ENCODE measurements at places on chromosomes 12 and 14.

GRCh38 chr12:132366341-132366861, 37.0 kb upstream of the GALNT9 start:
- DNase-seq = no peak

DNA sequence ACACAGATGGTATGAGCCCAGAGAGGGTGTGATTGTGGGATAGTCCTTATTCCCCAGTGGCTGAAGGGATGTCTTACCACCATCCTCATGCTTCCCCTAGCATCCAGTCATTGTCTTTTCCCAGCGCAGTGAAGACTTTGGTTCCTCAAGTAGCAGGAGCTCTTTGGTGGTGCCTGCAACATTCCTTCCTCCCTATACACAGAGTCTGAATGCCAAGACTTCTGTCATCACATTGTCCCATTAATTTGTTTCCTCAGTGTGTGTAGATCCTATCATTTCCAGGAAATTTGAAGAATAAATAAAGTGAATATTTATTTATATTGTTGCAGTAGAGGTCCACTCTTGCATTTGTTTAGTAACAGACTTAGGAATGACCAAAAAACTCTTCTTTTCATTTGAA, 147.2 kb downstream of the DACT1 start:
- no peak for DNase-seq

GRCh38 chr12:82870771-82871377, 184.2 kb downstream of the TMTC2 start:
- DNase-seq = no peak

- DNase-seq = no peak
Measured at GRCh38 chr12:30515351-30515750, 180.3 kb downstream of the IPO8 start.

- DNase-seq = no peak
Measured at GRCh38 chr12:9118158-9118557, 2.4 kb upstream of the A2M start.

GRCh38 chr12:27751386-27752047, 28.5 kb upstream of the KLHL42 start:
- no peak for DNase-seq

- no peak for DNase-seq
Measured at GRCh38 chr14:65915125-65915524, 502.6 kb downstream of the FUT8 start.

GRCh38 chr12:103841690-103842584, 903 bp upstream of the NT5DC3 start:
- DNase-seq = peak; percentile 76

DNA sequence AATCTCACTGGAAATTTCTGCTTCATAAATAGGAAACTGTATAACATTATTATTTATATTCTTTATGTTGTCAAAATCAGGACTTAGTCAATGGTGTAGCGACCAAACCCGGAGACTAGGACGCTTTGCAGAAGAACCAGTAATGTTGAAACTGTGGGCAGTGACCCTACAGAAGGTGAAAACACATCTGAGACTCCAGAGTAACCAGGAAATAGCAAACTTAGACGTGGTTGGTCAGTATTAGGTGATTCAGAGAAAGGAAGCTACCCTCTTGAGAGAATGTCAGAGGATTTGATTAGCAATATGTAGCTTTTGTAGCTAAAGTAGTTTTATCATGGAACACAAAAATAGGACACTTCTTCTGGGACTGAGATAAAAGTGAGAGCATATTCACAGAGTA, 381.9 kb downstream of the SLC16A7 start:
- no peak for DNase-seq

- DNase-seq = no peak
Measured at GRCh38 chr14:85897808-85898207, 367.9 kb downstream of the FLRT2 start.

DNA sequence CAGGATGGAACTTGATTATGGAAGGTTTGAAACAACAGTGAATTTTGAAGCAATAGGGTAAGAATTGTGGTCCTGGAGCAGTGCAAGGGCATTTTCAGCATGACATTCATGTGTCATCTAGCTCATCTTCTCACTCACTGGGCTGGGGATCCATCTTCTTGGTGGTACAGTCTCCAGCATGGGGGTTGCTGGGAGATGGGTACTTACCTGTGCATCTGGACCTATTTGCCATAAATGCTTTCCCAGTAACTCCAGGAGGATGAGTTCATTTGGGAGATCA, 7.2 kb downstream of the HSP90AA1 start:
- DNase-seq = no peak

DNA sequence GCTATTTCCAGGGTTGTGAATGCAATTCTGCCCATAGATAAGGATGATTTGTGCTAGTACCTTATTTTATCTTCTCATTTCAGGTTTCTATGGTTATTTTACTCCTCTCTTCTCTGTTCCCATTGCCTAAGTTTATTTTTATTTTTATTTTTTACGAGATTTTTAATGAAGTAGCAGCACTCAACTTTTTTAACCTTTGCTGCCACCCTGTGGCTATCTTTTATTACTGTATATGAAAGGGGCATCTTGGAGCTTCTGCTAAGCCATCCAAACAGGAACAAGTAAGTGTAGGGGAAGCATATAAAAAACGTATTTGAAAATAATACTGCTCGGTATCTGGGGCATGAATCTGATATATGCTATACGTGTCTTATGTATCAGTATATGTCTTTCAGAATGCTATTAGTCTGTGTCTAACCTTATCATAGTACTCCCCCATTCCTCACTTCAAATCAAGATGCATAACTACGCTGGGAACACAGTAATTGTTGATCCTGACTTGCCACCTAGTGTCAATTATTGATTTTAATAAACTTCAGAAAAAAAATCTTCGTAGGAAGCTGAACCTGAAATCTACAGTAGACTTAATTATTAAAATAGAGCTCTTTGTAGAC, 60.3 kb downstream of the KLRG1 start:
- DNase-seq = peak; percentile 52

- DNase-seq = no peak
Measured at GRCh38 chr12:109738209-109738608, 24.6 kb downstream of the FAM222A start.

DNA sequence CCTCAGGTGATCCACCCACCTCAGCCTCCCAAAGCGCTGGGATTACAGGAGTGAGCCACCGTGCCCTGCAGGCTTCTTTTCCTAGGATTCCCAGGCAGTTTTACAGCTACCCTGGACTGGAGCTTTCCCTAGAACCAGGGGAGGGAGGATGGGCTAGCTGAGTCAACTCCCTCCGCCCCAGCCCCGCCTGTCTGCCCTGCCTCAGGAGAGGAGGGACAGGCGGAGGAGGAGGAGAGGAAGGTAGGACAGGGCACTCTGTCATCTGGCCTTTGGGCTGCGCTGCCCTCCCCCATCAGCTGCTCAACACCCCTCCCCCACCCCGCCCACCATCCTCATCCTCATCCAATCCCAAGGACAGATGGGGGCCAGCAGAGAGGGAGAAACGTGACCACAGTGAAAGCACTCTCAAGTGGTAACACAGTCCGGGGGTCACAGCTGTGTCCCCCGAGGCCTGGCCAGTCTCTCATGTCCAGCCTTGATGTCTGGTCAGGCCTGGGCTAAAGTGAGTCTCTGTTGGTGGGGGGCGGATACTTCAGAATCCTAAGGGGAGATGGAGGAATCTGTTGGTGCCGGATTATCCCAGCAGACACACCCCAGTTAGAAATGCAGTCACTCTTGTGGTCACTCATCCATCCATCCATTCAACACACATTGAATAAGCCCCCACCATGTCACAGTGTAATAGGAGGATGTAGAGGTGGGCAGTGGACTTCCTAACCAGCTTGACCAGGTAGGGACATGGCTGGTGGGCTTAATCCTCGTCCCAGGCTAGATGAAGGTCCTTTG, 12.3 kb downstream of the FIGNL2 start:
- no peak for DNase-seq

DNA sequence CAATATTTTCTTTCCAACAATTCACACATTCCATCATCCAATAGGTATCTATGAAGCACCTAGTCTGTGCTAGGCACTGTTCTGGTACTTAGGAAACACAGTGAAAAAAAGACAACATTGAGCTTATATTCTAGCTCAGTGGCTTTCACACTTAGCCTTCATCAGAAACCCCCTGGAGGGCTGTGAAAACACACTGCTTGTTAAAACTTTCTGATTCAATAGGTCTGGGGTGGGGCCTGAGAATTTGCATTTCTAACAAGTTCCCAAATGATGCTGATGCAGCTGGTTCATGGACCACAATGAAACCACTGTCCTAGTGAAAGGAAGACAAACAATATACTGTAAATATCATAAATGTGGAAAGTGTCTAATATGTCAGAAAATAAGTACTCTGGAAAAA, 5.9 kb downstream of the VTI1B start:
- DNase-seq = no peak

DNA sequence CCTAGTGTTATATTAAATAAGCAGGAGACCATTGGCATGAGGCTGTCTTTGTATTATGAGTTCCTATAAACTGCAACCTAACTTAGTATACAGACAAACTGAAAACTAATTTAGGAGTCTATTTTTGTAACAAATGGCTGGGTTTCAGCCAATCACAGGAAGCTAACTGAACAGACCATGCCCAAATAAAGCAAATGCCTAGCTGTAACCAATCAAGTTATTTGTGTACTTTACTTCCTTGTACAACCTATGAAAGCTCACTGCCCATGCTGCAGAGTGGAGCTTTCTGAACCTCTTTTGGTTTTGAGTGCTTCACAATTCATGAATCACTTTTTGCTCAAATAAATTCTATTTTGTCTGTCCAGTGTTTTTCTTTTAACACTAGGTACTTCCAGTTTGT, 41.6 kb downstream of the GUCY2C start:
- DNase-seq = no peak

- DNase-seq = peak; percentile 52
Measured at GRCh38 chr12:43028826-43029225, 439.3 kb upstream of the PRICKLE1 start.

DNA sequence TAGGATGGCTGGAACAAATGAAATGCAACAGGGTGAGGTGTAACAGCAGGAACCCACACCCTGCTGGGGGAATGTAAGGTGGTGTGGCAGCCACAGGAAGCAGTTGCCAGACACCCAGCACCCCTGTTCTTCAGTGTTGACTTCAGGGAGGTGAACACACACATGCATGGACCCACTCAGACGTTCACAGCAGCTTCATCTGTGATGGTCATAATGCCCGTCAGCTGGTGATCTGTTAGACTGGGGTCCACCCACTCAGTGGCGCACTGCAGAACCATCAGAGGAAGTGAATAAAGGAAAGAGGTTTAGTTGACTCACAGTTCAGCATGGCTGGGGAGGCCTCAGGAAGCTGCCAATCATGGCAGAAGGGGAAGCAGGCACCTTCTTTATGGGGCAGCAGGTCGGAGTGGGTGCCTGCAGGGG, 22.7 kb upstream of the TEX22 start:
- peak; percentile 9 for DNase-seq

DNA sequence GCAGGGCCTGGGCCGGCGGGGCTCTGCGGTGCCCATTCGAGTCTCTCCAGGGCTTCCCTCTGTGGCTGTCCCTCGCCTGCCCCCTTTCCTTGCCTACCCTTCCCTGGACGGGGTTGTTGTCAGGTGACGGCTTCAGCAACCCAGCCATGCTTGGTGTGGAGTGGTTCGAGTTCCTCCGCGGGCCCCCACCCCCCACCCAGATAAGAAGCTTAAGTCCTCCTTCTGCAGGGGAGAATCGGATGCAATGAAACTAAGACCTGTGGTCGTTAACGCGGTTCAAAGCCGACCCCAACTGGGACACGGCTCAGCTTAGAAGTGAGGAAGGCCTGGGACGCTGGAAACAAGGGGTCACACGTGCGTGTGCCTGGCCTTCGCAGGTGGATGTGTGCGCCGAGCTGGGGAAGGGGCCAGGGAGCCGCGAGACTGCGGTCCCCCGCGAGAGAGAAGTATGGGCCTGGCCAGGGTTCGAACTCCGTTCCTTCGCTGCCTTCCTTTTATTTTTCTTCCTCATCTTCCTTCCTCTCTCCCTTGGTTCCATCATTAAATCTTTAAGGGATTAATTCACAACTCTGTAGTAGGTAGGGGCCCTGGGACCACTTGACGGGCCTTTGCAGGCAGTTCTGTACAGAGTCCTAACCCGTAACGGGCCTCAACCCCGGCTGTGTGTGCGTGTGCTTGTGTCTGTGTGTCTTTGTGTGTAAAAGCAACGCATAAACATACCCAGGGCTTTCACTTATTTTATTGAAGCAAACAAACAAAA, 3.5 kb downstream of the TTC6 start:
- DNase-seq = no peak

DNA sequence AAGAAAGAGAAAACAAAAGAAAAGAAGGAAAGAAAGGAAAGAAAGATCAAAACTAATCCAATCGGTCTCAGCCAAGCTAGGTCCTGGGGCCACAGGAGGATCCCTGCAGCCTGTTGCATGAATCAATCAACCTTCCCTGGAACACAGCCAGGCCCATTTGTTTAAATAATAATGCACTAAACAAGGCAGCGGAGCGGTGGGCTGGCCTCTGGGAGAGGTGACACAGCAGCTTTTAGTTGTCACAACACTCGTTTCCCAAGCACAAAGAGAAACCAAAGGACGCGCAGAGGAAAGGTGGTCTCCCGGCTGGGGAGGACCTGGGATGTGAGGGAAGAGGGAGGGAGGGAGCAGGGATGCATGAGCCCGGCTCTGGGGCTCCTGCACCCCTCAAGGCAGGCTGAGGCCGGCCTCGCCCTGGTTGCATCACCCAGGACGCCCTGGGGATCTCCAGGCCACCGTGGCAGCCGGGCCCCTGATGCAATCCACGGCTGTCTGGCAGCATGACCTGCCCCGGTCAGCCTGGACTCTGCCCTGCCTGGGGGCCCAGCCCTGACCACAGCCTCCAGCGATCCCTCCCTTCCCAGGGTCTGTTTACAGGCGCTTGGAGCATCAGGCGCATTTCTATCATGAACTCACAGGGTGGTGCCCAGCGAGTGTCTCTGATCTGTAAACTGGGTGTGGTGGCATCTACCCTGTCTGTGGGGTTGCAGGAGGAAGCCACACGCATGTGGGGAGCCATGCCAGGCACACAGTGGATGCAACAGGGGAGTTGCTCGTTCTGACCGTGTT, 32.5 kb downstream of the MMP17 start:
- peak; percentile 57 for DNase-seq

- peak; percentile 15 for DNase-seq
Measured at GRCh38 chr14:92914087-92914656, 8.8 kb upstream of the CHGA start.

DNA sequence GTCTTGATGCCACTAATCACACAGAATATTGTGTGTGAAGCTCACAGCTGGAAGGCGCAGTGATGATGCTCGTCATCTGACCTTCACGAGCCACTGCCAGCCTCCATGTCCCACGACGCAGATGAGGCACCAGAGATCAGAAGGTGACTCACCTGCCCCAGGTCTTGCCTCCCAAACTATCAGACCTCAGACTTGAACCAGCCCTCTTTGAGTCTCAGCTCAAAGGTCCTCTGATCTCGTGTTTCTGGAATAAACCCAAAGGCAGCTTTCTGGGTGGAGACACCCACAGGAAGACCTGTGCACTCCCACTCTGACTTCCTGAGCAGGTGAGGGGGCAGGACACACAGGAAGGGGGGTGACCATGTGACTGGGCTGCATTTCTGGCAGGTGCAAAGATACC, 19.6 kb upstream of the CHGA start:
- no peak for DNase-seq

All from IMR-90 (cell line).